ENCODE measurements at places on chromosomes 13 and 19. TPM values are rescaled to one million over a fixed set of nuclear protein-coding genes. Genes with fewer than 3 reads are reported as not detected.

Gene ZNF568
- total RNA-seq = 49.7 TPM

Gene CD177
- 1.2 TPM for total RNA-seq

DNA sequence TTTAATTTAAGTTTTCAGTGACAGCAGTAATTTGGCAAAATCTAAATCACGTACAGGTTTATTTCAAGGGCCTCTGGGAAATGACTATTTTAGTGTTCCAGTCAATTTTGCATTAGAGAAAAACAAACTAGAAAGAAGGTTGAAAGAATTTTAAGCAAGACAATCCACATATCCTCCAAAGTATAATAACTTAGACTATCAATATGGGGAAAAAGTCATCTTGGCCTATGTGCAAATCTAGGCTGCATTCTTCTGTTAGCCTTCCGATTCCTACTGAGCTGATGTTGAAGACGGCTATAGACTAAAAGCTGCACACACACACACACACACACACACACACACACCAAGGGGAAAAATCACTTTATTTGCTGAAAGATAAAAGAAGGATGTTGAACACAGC, 81.3 kb downstream of the SLITRK6 start:
- no peak for DNase-seq

DNA sequence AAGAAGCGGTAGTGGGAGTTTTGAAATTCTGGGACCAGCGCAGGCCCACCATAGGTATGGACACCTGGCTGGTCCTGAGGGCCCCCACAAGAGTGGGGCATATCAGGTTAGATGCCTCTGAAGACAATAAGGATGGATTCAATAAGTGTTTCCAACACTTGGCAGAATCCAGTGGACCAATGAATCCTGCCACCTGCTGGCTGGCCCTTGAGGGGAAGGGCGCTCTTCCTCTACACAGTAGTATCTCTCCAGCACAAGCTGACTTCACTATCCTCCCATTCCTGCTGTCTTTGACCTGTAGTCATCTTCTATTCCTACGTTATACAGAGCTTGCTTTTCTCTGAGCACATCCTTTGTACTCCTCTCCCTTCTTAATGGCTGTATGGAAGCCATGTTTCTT, 199.7 kb upstream of the TSHZ3 start:
- no peak for DNase-seq

- DNase-seq = no peak
Observed at GRCh38 chr19:41363371-41363752, 587 bp downstream of the B9D2 start.

GRCh38 chr13:95874286-95874685, 178.9 kb downstream of the UGGT2 start:
- DNase-seq = no peak

GRCh38 chr19:45693106-45693788, 781 bp downstream of the QPCTL start:
- peak; percentile 51 for DNase-seq

DNA sequence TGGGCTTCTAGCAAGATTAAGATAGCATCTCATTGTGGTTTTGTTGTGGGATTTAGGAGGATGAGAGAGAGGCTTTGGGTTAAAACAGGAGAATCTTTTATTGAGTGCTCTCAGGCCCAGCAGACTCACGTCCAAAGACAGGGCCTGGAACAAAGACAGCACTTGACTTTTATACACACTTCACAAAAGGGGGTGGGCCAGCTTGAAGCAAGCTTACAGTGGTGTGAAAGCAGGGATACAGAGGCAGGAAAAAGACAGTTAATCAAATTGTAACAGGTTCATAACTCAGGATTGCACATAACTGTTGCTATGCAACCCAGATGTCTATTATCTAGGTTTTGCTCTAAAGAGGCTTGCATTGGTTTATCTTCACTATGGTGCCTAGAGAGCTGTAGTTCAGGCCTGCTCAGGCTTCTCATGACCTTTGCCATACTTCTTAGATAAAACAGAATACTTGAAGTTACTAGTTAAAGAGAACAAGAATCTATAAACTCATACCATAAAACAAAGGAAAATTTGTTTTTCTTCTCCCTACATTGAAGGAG, 42.2 kb upstream of the CEACAM21 start:
- no peak for DNase-seq

DNA sequence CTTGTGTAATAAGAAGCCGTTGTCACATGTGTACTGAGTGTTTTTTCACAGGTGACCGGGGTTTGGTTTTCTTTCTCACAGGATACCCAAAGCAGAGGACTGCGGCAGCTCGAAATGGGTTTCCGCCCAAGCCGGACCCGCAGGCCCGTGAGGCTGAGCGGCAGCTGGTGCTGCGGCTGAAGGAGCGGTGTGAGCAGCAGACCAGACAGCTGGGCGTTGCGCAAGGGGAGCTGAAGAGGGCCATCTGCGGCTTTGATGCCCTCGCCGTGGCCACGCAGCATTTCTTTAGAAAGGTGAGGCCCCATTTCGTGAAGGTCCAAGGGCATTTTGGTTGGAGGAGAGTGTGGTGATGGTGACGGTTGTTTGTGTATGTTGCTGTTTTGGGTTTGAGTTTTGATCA, 236.3 kb downstream of the SLC7A1 start:
- DNase-seq = no peak

GRCh38 chr19:41415154-41415571, 12.0 kb downstream of the B3GNT8 start:
- no peak for DNase-seq

DNA sequence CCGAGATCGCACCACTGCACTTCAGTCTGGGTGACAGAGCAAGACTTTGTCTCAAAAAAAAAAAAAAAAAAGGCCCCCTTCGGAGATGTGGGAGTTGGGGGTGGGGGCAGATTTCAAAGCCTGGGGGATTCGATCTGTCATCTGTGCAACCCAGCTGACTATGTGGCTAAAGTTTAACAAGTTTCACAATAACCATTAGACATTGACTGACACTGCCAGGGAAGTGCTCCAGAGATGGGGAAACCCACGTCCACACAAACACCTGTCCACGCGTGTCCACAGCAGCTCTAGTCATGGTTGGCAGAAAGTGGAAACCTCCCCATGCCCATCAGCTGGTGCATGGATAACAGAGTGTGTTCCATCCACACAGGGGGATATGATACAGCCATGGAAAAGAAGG, 37.6 kb upstream of the HOMER3 start:
- no peak for DNase-seq

Data from frontal cortex (tissue), 4 donors.